Fibroblast of lung (primary cell): ENCODE measurements at places on chromosomes 12 and 14.

- DNase-seq, result peak; percentile 21
These were observed 216.2 kb upstream of the PDZRN4 start for GRCh38 chr12:40971911-40972310.

DNA sequence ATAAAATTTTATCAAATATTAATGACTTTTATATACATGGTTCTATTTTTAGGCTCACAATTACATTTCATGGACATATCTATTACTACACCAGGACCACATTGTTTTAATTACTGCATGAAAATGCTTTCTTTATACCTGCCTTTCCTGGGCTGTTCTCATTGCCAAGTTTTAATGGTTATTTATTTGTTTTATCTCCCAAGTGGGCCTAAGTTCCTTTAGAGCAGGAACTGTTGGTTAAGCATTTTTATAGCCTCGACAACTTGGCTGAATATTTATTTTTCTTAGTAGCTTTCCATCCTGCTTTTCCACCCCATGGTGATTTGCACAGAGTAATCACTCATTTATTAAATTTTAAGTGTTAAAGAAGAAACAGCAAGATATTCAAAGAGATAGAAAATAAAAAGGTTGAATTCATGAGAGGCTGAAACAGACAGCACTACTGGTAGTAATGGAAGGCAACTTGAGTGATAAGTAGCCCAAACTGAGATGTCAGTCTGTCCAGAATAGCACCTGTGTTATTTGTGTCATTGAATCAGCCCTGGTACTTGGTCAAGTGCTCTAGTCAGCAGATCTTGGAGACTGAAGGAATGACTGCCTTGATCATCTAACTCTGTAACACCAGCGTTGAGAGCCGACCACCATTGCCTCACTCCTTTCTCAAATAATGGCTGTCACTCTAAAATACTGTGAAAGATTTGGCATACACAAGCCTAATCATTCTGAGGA, 119.1 kb upstream of the EGLN3 start:
- peak; percentile 20 for DNase-seq

GRCh38 chr12:120100630-120101029, 15.9 kb downstream of the RAB35 start:
- peak; percentile 42 for DNase-seq

- no peak for DNase-seq
These were observed 15.1 kb upstream of the SLC38A2 start for GRCh38 chr12:46387670-46388069.

- no peak for DNase-seq
These were observed 183.7 kb downstream of the BMP4 start for GRCh38 chr14:53772936-53773335.

GRCh38 chr12:111434680-111435338, 29.1 kb downstream of the SH2B3 start:
- peak; percentile 76 for DNase-seq

DNA sequence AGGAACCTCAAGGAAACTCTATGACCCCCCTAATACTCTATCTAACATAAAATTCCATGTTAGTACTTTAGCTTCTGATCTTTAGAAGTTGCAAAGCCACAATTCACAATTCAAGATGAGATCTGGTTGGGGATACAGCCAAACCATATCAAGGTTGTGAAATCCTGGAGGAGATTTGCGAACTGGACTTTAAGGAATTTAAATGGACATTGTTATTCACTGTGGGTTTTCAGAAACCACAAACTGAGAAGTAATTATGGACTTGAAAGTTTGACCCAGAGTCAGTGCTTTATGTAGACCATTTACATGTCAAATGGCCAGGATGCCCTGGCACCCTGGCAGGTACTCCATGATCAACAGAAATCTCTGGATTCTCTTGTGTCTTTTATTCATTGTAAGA, 14.2 kb upstream of the CDKL1 start:
- DNase-seq, result peak; percentile 69

DNA sequence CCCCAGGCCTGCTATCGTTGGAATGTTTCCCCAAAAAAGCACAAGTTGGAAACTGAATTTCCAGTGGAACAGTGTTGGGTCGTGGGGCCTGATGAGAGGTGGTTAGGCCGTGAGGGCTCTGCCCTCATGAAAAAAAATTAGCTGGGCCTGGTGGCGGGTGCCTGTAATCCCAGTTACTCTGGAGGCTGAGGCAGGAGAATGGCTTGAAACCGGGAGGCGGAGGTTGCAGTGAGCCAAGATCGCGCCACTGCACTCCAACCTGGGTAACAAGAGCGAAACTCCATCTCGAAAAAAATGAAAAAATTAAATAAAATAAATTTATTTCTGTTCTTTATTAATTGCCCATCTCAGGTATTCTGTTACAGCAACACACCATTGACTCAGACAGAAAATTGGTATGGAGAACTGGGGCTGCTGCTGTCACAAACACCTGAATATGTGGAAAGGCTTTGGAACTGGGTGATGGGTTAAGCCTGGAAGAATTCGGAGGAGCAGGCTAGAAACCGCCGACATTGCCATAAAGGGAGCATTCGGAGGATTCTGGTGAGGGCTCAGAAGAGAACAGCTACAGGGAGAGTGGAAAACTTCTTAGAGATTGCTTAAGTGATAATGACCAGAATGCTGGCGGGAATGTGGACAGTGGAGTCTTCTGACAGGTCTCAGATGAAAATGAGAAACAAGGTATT, 17.1 kb upstream of the RCOR1 start:
- DNase-seq, result no peak

GRCh38 chr12:45939759-45940158, 50.6 kb downstream of the SCAF11 start:
- DNase-seq, result no peak

DNA sequence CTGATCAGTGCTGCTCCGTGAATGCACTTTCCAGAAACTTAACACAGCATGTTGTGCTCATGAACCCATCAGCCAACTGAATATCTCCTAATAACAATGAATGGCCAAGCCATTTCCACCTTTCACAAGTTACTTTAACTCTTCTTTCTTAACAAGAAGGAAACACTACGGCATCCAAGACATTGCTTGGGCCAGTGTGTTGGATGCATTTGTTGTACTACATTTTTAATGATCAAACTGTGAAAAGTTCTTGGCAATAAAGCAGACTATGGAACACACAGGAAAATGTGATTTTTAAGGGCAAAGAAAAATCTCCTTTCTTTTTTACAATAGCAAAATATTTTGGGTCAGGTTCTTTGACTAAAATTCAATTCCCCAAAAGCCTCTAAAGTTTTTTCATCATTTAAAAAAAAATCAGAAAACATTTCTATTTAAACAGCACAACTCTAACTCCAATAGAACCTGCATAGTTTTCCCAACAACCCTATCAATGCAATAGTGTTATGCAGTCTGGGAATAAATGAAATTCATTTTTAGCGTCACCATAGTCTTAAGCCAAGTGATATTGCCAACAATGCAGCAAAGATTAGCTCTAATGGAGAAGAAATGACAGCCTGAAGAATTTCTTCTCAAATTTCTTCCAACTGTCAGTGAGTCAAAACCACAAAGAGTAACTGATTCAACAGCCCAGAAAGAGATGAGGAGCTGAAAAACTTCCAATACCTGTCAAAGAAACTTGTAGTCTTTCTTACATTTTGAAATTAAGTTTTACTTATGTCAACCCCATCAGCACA, 50.7 kb upstream of the PTPRR start:
- peak; percentile 82 for DNase-seq

DNA sequence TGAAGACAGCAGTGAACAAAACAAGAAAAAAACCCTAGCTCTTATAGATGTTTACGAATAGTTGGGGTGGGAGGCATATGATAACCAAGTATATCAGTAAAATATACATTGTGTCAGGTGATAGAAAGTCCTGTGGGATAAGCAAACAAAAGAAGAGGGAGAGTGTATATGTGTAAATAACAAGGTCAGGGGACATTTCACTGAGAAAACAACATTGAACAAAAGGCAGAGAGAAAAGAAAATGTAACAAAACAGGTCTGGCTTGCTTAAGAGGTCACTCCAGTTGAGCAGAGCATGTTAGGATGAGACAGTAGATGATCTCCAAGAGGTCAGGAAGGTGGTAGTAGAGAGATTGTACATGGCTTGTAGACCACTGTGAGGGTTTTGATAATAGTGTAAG, 304.1 kb downstream of the ACSS3 start:
- no peak for DNase-seq

DNA sequence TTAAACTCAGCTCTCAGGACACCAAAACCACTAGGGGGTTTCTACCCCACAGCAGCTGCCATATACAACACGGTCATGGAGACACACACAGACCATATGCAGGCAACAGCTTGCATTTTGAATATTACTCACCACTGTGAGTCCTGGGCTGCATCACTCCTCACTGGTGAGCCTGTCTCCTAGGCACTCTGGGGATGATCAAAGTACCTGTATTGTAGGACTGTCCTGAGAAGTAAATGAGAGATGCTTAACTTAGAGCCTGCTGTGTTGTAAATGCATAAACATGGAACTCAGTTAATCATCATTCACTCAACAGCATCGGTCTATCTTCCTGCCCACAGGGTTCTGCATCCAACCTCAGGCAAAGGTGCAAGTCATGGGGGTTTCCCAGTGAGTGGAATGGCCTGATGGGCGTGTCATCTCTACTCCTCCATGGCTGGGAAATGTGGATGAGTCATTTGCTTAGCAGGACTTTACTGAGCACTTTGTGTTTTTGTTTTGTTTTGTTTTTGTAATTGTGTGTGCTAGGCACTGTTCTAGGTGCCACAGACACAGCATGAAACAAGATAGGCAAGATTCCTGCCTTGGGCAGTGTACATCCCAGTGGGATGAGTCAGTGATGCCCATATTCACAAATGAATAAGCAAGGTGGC, 1141.2 kb upstream of the TMEM132C start:
- peak; percentile 4 for DNase-seq

GRCh38 chr14:35242599-35243311, 49.4 kb upstream of the PSMA6 start:
- no peak for DNase-seq

- no peak for DNase-seq
These were observed 457.1 kb downstream of the GLT1D1 start for GRCh38 chr12:129310346-129310745.

GRCh38 chr12:64480148-64480547, 28.2 kb downstream of the TBK1 start:
- peak; percentile 35 for DNase-seq

- DNase-seq, result no peak
These were observed 11.2 kb upstream of the HOXC13 start for GRCh38 chr12:53927220-53928029.

DNA sequence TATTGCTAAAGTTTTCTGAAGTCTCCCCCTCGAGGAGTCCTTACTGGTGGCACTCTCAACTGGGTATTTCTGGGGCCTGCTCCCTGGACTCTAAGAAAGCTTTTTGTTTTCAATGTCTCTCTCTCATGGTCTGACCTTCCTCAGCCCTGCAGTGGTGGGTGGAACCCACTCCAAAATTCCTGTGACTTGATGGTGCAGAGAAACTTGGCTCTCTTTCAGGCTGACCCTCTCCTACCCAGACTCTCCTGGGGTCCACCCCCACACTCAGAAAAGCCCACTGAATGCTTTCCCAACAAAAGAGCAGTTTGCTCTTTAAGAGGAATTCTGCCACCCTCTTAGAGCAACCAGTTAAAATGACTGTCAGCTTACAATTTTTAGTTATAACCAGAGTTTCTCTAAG, 967 bp upstream of the PTCSC3 start:
- DNase-seq, result no peak

GRCh38 chr12:113247123-113248050, 26.1 kb downstream of the TPCN1 start:
- peak; percentile 45 for DNase-seq

DNA sequence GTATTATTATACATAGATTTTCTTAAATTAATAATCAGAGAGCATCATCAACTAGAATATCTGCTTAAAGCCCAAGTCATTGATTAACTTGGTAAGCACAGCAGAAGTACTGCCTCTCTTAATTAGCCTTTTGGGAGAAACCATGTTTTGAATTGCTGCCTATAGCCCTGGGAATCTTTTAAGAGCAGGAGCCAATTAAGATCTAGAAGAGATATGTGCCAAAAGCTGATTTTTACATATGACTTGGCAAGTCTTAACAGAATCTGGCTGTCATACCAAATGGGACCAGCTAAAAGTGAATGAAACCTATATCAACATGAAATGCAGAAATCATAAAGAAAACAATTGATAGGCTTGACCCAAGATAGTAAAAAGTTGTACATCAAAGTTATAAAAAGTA, 23.2 kb upstream of the WNK1 start:
- DNase-seq, result no peak

DNA sequence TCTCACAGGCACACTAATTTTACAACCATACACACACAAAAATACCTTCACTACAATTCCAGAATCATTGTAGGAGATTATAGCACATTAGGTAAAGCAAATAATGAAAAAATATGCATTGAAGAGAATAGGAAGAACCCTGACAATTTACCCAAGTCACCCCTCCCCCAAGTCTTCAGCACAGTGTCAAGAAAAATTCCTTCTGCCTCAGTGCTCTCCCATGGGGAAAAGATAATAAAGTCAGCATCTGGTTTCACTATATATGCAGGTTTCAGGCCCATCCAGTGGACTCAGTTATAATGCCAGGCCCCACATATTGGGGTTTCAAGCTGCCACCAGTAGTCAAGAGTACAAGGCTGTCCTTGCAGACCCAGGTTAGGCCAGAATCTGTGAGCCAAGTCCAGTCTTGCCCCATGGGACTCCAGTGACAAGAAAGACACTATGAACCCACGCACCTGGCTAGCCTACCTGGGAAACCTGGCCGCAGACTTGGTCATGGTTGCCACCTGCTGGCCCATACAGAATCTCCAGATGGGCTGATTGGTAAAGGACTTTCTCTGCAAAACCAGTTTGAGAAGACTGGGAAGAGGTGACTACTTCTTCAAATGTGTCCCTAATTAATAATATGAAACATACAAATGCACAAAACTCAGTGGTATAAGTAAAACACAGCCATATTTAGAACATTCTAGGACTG, 398.6 kb upstream of the FLRT2 start:
- DNase-seq, result no peak

DNA sequence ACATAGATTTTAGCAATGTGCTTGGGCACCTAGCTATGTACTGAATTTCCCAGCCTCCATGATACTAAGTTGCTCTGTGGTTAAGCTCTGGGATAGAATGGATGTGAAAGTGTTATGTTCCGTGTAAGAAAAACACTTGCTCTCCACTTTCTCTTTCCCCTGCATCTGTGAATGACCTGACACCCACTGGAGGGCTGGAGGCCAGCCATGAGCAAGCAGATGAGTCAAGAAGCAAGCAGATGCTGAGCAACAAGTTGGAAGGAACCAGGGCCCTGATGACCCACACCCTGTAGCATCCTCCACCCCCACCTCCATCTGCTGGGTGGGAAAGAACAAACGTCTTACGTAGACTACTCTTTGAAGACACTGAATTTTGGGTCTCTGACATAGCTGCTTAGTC, 56.6 kb downstream of the EID3 start:
- no peak for DNase-seq

DNA sequence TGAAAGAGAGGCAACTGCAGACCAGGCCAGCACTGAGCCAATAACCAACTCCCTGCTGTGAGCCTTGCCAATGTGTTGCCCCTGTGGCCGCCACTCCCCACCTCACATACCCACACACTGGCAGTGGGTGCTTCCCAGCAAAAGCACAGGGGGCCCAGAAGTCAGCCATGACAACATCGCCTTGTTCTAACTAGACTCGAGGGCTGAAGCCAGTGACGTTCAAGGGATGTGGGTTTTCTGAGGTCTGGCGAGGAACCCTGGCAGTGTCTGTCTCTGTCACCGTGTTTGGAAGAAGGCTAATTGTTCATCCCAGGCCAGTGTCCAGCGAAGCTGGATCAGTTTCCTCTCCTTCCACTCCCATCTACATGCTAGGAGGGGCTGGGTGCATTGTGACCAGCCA, 311.8 kb upstream of the AMIGO2 start:
- no peak for DNase-seq

GRCh38 chr14:84891404-84891803, 638.5 kb upstream of the FLRT2 start:
- DNase-seq, result no peak
